Fibroblast of lung (primary cell): ENCODE measurements at places on chromosomes 11 and 22.

DNA sequence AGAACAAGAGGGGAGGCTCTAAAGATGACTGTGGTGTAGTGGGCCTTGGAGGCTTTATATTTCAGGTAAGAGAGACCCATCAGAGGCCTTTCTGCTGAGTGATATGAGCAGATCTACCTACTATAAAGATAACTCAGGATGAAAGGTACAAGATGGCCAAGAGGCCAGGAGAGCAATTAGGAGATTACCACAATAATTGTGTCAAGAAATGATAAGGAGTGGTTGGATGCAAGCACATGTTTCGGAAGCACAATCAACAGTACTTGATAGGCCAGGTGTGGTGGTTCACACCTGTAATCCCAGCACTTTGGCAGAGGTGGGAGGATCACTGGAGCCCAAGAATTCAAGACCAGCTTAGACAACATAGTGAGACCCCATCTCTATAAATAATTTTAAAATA, 43.8 kb downstream of the SIK3 start:
- no peaks in the 10 kb centered on the region for H3K36me3 ChIP-seq
- no peaks in the 10 kb centered on the region for H3K27me3 ChIP-seq
- H3K27ac ChIP-seq, result no peak overlapping the region
- H3K4me3 ChIP-seq, result no peak overlapping the region

- peaks cover 44% of the 10 kb centered on the region for H3K4me1 ChIP-seq
- peak; percentile 89 for DNase-seq
- H3K27ac ChIP-seq, result peak overlapping the region; percentile 72
- H3K36me3 ChIP-seq, result no peaks in the 10 kb centered on the region
Measured at GRCh38 chr11:86735451-86736290, 63.3 kb upstream of the ME3 start.

- peaks cover 4% of the 10 kb centered on the region for H3K4me1 ChIP-seq
- H3K27me3 ChIP-seq, result no peaks in the 10 kb centered on the region
- H3K36me3 ChIP-seq, result no peaks in the 10 kb centered on the region
- H3K4me3 ChIP-seq, result no peak overlapping the region
- H3K27ac ChIP-seq, result no peak overlapping the region
- no peak for DNase-seq
Measured at GRCh38 chr11:26823963-26824362, 102.1 kb upstream of the SLC5A12 start.

DNA sequence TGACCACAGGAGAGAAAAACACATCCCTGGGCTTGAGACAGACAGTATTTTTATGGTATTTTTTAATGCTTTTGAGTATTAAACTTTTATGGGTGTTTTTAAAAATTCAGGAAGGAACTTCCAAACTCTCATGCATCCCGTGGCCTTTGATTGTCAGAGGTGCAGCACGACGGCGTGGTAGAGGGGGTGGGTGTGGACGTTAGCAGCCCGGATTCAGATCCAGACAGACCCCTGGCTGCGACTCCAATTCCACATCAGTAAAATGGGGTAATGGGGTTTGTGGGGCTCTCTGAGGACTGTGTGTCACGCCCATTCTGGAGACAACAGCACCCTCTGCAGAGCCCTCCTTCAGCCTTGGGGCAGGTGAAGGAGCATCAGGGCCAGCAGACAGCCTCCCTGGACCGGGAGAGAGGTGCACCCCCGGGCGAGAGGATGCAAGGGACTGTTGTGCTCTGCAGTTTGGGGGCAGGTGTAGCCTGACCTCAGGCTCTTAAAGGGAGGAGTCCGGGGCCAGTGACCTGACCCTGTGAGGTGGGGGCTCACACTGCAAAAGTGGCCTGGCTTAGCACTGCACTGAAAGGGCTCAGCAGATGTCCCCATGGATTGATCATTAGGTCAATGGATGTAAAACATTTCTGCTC, 1024.3 kb downstream of the TBC1D22A start:
- H3K36me3 ChIP-seq, result no peaks in the 10 kb centered on the region
- DNase-seq, result no peak
- H3K4me1 ChIP-seq, result no peaks in the 10 kb centered on the region
- no peak overlapping the region for H3K27ac ChIP-seq
- no peak overlapping the region for H3K4me3 ChIP-seq

- H3K4me3 ChIP-seq, result no peak overlapping the region
- peaks cover 8% of the 10 kb centered on the region for H3K4me1 ChIP-seq
- peak; percentile 63 for DNase-seq
Measured at GRCh38 chr22:36546092-36546804, 17.3 kb upstream of the EIF3D start.

DNA sequence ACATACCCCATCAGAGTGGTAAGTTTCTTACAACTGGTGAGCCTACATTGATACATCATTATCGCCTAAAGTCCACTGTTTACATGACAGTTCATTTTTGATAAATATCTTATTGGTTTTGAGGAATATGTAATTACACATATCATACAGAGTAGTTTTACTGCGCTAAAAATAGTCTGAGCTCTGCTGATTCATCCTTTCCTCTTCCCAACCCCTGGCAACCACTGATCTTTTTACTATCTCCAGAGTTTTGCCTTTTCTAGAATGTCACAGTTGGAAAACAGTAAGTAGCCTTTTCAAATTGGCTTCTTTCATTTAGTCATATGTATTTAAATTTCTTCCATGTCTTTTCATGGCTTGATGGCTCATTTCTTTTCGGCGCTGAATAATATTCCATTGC, 112.8 kb downstream of the LARGE1 start:
- H3K4me3 ChIP-seq, result no peak overlapping the region
- peak; percentile 39 for DNase-seq
- H3K27ac ChIP-seq, result no peak overlapping the region
- H3K27me3 ChIP-seq, result no peaks in the 10 kb centered on the region

DNA sequence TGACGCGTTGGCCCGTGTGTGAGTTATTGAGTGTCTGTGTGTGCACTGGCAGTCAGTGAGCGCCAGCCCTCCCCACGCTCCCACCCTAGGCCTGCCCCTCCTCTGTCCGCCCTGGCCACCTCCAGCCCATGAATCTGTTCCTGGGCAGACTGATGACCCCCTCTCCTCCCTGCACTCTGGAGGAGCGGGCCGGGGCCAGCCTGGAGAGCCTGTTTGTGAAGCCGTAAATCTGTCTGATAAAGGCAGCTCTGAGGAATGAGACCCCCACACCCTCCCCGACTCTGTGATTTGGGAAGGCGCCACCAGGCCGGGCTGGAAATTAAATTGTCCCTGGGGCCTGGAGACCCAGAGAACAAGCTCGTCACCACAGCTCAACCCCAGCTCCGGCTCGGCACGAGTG, 8.6 kb downstream of the TSSC4 start:
- no peak for DNase-seq
- no peaks in the 10 kb centered on the region for H3K4me1 ChIP-seq
- no peaks in the 10 kb centered on the region for H3K36me3 ChIP-seq
- H3K27me3 ChIP-seq, result peaks cover 5% of the 10 kb centered on the region

GRCh38 chr11:78399136-78399535, 18.5 kb downstream of the GAB2 start:
- DNase-seq, result no peak
- H3K27me3 ChIP-seq, result no peaks in the 10 kb centered on the region
- no peak overlapping the region for H3K27ac ChIP-seq
- no peak overlapping the region for H3K4me3 ChIP-seq
- H3K4me1 ChIP-seq, result no peaks in the 10 kb centered on the region

GRCh38 chr11:109788948-109789490, 304.2 kb upstream of the ZC3H12C start:
- no peaks in the 10 kb centered on the region for H3K27me3 ChIP-seq
- no peak for DNase-seq
- no peaks in the 10 kb centered on the region for H3K4me1 ChIP-seq
- H3K27ac ChIP-seq, result no peak overlapping the region

- no peak overlapping the region for H3K4me3 ChIP-seq
- no peaks in the 10 kb centered on the region for H3K36me3 ChIP-seq
- H3K27me3 ChIP-seq, result no peaks in the 10 kb centered on the region
- DNase-seq, result no peak
Measured at GRCh38 chr11:130779943-130780342, 136.3 kb downstream of the SNX19 start.

DNA sequence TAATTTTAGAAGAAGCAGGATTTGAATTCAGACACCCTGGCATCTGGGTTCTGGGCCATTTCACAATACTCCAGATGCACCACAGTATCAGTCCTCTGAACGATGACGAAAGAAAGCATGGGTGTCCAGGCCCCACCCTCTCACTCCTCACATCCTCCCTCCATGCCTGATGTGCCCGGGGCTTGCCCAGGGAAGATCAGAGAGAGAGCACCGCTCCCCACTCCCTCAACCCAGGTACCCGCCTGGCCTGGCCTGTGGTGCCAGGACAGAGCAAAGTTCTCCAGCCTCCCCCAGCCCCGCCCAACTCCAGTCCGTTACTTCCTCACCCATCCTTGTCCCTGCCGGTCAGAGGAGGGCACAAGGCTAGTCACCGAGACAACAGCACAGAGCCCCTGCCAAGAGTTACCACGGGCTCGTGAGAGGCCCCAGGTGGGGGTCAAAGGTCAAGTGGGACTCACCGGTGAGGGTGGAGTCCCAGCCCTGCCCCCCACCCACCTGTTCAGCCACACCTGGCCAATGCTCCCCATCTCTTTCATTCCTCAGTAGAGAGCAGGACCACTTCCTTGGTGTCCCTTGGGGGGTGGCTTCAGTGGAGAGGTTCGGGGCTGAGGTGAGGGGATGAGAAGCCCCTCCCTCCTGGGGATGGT, 8.1 kb downstream of the BCL9L start:
- H3K27me3 ChIP-seq, result no peaks in the 10 kb centered on the region
- peak overlapping the region; percentile 99 for H3K27ac ChIP-seq
- no peaks in the 10 kb centered on the region for H3K36me3 ChIP-seq
- DNase-seq, result peak; percentile 74
- H3K4me3 ChIP-seq, result peak overlapping the region; percentile 99
- H3K4me1 ChIP-seq, result peaks cover 64% of the 10 kb centered on the region

DNA sequence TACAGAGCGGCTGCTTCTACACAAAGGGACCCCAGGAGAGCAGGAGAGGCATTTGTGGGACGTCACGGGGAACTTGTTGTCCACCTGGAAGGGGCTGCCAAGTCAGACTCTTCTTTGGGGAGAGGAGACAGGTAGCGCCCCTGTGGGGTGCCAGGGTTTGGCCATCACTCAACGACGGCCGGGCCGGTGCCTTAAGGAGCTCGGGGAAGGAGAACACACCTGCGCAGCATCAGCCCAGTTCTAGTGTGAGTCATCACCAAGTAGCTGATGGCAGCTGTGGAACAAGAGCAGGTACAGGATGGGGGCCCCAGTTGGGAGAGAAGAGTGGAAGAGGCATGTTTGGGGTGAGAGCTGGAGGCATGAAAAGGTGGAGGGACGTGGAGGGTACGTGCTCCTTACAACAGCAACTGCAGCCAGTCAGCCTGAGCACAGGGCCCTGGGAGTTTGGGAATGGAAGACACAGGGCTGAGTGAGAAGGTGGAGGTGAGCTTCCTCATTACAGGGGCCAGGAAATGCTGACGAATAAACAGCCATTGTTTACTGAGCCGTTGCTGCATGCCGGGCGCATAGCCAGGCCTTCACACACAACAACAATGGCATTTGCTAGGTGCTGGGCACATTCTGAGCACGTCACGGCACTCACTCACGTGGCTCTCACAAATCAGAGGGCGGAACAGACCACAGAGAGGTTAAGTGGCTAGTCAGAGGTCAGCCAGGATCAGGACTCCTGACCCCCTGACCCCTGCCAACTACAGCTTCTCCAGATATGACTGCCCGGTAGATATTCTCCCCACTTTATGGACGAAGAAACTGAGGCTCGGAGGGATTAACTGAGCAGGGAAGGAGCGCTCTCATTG, 29.1 kb upstream of the TP53I11 start:
- H3K4me1 ChIP-seq, result peaks cover 6% of the 10 kb centered on the region
- H3K36me3 ChIP-seq, result no peaks in the 10 kb centered on the region
- DNase-seq, result no peak
- no peak overlapping the region for H3K4me3 ChIP-seq

DNA sequence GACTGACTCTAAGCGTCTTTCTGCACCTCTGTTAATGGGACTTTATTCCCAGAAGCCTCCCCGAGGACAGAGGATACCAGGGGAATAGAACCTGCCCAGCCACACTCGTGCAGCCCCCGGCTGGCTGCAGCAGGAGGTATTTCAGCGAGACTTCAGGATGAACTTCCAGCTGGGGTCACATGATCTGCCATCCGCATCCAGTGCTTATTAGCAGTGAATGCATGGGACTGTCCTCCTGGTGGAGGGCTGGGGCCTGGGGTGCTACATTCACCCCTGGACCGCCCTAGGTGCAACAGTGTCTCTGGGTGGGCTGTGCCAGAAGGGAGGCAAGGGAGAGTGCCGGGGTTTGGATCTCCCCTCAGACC, 1.6 kb downstream of the DUSP8 start:
- peaks cover 28% of the 10 kb centered on the region for H3K27me3 ChIP-seq
- H3K36me3 ChIP-seq, result no peaks in the 10 kb centered on the region
- DNase-seq, result no peak
- H3K4me1 ChIP-seq, result no peaks in the 10 kb centered on the region
- no peak overlapping the region for H3K4me3 ChIP-seq

DNA sequence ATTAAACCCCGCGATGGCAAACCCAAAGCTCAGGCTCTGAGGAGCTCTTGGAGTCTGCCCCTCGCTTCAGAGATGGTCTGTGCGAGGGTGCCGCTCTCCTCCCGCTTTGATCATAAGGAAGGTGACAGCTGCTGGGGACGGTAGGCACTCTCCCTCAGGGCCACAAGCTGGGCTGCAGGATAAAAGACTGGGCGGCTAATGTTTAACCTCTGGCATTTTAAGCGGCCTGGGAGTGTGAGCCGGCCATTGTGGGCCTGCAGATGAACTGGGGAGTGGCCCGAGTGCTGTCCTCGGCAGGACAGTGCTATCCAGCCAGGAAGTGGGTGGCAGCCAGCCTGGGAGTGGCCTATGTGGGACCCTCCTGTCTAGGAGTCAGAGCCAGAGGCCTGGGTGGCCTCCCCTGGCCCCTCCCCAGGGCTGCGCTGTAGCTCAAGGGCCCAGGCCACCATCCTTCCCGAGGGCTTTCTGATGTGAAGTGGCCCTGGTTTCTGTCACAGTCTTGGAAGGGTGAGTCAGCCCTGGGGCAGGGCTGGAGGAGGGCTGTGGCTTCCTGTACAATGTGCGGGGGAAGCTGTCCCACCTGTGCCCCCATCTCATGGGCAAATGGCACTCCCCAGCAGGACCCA, 58.7 kb upstream of the PRODH start:
- no peaks in the 10 kb centered on the region for H3K36me3 ChIP-seq
- DNase-seq, result no peak
- no peak overlapping the region for H3K4me3 ChIP-seq
- H3K27ac ChIP-seq, result no peak overlapping the region

DNA sequence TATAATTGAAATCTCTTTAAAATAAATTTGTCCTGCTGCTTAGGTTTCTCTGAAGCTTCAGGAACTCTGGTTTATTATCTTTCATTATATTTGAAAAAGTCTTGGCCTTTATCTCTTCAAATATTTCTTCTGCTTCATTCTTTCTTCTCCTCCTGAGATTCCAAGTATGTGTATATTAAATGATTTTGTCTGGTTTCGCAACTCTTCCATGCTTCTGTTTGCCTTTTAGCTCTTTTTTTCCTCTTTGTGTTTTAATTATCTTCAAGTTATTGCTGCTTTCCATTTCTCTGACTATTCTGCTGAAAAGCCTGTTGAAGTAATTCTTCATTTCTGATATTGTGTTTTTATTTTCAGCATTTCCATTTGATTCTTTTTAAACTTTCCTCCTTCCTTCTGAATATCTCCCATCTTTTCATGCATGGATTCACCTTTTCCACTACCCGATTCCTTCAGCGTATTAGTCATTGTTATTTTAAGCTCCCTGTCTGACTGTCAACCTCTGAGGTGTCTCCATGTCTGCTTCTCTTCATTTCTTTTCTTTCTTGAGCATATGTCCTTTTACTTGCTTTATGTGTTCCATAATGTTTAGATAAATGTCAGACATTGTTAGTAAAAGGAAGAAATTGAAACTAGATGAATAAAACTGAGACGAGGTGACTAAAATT, 46.6 kb upstream of the CTSC start:
- no peak overlapping the region for H3K27ac ChIP-seq
- peaks cover 4% of the 10 kb centered on the region for H3K4me1 ChIP-seq
- no peak overlapping the region for H3K4me3 ChIP-seq
- no peaks in the 10 kb centered on the region for H3K36me3 ChIP-seq
- no peak for DNase-seq
